ENCODE measurements at places on chromosomes 2 and 18.

DNA sequence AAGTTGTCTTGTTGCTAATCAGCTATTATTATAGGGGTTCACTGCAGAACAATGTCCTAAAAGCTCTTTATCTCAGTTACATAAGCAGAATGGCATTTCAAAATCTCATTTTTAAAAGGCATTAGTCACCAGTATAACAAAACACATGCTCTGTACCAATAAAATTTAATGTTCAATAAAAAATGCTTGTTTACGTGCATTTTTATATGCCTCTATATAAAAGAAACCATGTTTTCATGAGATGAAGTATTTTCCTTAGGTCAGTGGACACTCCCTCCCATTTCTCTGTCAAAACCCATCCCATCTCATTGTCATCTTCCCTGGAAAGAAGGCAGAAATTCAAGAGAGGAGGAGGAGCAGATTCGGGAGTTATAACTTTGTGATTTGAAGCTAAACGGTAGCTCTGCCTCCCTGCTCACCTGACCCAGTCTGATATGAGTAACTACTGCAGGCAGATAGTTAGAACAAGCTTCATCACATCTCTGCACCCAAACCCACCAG is 231.9 kb upstream of the SIX2 start:
- DNase-seq, result no peak

DNA sequence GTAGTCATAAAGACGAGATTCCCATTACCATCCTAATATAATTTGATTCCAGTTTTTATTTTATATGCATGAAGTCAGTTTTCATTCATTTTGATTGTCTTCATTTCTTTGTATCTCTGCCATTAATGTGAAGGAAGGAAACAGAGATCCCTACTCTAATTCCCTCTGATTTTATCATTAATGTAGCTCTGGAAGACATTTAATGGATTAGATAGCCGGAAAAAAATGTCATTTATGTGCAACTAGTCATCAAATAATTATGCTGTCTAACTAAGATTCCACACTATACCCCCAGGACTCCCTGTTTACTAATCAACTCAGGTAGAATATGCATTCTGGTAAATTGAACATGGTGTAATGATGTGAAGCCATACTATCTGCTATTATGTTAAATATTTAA is 19.9 kb downstream of the RHBDD1 start:
- DNase-seq, result no peak

DNA sequence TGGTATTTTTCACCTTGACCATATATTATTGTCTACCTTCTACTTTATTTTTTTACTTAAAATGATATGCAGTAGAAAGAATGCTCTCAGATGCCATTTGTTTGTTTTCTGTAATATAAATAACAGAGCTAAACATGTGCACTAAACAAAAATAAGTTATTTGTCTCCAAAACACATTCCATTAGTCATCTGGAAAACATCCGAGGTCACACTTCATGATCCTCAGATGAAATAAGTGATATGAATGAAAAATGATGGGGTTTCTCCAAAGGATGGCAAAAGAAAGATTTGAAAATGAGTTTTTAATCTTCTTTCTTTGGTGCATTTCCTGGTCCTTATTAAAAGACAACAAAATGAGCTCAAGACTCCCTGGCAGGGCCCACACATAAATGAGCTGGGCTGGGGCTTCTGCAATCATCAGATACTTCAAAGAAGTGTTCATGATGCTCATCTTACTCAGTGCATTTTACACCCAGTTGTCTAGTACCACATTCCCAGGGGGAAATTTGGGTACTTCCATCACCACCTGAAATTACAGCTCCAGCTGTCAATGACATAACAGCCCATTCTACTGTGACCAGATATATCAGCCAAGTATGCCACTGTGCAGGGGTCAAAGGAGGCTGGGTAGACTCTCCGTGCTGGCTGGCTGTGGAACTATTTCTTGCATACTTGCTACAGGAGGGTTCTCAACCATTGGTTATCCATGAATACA is 283.5 kb downstream of the PID1 start:
- no peak for DNase-seq

DNA sequence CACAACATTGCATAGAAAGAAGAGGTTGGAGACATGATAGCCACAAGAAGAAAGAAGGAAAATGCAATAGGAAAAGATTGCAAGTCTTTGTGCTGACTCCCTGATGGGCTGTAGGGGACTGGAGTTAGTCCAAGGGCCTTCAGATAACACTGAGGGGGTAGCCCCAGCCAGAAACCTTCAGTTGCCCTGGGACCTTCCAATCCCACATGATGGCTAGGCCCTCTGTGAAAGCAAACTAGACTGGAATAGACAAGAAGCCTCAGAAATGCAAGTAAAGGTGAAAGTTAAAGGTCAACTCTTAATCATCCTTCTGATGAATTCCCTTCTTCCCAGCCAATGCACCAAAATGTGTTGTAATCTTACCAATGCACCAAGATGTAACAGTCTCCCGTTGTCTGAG is 19.2 kb downstream of the CMPK2 start:
- DNase-seq, result no peak

- no peak for DNase-seq
Observed at GRCh38 chr18:28136071-28136470, 40.9 kb downstream of the CDH2 start.

DNA sequence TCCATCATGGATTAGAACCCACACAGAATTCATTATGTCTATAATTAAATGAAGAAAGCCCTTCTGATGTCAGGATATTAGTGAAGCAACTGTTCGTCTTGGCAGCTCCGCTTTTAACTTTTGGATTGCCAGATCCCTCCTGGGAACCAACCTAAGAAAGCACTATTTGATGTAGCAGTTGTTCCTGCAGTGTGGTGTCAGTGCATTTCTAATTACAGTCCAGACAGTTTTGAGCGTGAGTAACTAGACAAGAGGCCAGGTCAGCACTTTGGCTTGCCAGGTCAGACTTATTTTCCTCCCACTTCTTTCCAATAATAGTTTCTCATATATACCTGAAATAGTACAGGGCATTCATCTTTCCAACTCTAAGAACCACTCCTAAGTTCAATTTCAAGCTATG is 13.8 kb downstream of the NRXN1 start:
- no peak for DNase-seq

DNA sequence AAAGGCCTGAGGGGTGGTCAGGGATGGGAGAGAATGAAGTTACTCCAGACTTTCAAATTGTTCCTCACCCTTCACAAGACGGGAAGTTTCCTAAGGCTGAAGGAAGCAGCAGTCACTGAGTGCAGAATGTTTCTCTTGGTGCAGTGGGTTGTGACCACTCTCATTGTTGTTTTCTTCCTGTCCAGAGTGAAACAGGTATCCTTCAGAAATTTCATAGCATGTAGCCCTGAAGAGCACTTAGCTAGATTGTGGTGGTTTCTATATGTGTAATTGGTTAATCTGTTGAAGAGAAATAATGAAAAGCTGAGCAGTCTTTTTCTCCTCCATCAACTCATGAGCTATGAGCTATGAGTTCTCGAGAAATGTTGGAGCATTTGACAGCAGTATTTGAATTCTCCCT is 96.8 kb downstream of the GPD2 start:
- DNase-seq, result no peak

- DNase-seq, result no peak
Observed at GRCh38 chr18:45249246-45249661, 366.0 kb upstream of the SLC14A2 start.

GRCh38 chr2:12202313-12203075 is 456.1 kb downstream of the LPIN1 start:
- DNase-seq, result no peak

GRCh38 chr18:23494992-23495391 is 8.3 kb upstream of the RMC1 start:
- DNase-seq, result no peak

DNA sequence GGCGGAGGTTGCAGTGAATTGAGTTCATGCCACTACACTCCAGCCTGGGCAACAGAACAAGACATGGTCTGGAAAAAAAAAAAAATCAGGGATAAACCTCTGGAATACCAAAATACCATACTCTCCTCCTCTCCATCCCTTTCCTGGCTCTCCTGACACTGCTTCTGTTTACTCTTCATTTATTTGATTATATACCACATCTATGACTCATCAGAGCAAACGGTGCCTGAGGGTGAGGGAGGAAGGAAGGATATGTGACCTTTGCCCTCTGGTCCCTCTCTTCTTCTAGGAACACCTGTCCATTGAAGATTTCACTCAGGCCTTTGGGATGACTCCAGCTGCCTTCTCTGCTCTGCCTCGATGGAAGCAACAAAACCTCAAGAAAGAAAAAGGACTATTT is 30.0 kb downstream of the VIL1 start:
- DNase-seq, result no peak

- DNase-seq, result no peak
Observed at GRCh38 chr2:142300517-142300916, 169.7 kb upstream of the LRP1B start.

- DNase-seq, result no peak
Observed at GRCh38 chr2:60488291-60488690, 65.2 kb downstream of the BCL11A start.

GRCh38 chr2:24448797-24449196 is 42.3 kb upstream of the NCOA1 start:
- no peak for DNase-seq

- no peak for DNase-seq
Observed at GRCh38 chr2:219056896-219057708, 3.6 kb downstream of the IHH start.

DNA sequence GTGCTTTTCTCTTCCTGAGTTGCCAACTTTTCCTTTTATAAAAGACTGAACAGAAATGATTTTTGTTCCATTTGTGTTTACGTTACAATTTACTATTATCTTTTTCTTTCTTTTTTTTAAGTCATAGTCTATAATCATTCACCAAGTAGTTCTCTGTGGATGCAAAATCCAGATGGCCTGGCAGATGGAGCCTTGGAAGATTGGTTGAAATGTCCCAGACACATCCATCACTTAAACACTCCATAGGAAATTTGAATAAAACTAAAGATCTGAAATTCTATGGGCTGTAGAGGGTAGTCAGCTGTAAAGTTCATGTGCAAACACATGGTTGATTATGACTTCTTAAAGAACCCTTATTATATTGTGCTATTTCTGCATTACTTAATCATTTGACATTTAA is 164.8 kb upstream of the DOCK10 start:
- DNase-seq, result no peak

- DNase-seq, result no peak
Observed at GRCh38 chr2:74328074-74328473, 15.1 kb downstream of the SLC4A5 start.

GRCh38 chr2:13996527-13996926 is 636.0 kb upstream of the LRATD1 start:
- DNase-seq, result no peak

DNA sequence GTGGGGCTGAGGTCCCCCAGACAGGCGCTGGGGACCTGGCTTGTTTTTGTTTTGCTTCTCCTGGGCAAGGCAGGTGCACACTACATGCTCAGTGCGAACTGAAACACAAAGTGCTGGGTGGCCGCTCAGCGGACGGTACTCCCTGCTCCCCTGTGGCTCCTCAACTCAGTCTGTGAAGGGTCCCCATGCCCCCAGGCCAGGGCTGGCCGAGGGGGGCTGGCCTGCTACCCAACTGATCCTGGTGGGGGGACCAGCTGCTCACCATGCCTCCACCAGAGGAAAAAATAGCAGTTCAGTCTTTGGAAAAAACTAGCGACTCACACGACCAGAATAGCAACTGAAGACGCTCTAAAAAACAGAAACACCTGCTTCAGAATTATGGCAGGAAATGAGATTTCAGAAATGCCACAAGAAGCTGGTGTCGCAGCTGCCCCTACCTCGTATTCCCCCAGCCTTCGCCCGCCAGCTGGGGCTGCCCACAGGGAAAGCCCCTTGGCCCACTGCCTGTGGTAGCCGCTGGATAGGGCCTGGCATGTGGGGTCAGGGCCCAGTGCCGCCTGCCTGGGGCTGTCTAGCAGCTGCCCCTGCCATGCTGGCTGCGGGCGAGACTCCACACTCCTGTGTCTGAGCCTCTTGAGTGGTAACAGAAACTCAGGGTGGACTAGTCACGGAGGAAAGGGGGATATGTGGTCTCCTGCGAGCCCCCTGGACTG is 43.7 kb downstream of the MEX3C start:
- DNase-seq, result peak; percentile 15

GRCh38 chr18:26700728-26701127 is 152.4 kb upstream of the KCTD1 start:
- no peak for DNase-seq

- no peak for DNase-seq
Observed at GRCh38 chr2:9547262-9547991, 8.2 kb downstream of the ADAM17 start.

DNA sequence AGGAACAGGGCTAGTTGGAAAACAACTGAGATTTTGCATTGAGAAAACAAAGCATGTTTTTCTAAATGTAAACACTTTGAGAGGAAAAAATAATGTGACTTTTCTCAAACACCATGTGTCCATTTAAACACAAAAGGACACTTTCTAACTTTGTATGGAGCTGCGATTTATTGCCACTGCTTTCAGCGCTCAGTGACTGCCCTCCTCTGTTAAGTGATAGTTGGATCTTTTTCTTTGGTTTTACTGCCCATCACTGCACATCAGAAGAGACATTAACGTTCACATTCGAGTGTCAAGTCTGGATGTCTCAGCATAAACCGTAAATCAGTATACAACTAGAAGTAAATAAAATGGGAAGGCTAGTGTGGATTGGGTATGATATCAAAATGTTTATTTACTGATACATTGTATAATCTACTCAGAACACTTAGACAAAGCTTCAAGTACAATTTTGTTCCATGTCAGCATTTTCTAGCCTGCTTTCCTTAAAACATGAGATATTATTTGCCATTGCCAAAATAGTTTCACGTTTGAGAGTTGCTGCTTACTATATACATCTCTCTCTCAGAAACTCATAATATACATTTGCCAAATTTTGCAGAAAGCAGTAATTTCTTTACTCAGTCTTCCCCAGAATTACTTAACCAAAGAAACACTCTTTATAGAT is 237.6 kb downstream of the IKZF2 start:
- no peak for DNase-seq

GRCh38 chr18:74476140-74476539 is 19.0 kb upstream of the DIPK1C start:
- no peak for DNase-seq

DNA sequence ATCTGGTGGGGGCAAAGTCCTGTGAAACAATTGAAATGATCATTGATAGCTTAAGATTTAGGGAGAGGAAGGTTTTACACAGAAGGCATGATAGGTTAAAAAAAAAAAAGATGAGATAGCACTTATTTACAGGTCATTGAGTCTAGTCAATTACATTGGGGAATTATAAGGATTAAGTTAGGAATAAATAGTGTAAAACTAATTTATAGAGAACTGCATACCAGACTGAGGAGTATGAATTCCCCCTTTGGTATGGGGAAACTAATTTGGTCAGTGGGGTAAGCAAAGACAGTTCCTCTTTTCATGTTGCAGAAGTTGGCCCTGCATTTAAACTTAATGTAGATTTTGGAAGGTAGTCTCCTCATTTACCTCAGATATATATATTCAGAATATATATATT is 10.8 kb downstream of the GLS start:
- DNase-seq, result no peak
